ENCODE measurements at places on chromosomes 3 and 15.
A peak's percentile ranks its signal among the peaks of the same experiment; 100 is the strongest.

- DNase-seq, result peak; percentile 60
Measured at GRCh38 chr3:112498914-112499711, at the start of gene BTLA. Gene BTLA (minus strand): TSS chr3:112499472. CDS start chr3:112499358, 114 bp downstream.

GRCh38 chr3:132083583-132084279 lies 48.9 kb upstream of the CPNE4 start:
- no peak for DNase-seq

DNA sequence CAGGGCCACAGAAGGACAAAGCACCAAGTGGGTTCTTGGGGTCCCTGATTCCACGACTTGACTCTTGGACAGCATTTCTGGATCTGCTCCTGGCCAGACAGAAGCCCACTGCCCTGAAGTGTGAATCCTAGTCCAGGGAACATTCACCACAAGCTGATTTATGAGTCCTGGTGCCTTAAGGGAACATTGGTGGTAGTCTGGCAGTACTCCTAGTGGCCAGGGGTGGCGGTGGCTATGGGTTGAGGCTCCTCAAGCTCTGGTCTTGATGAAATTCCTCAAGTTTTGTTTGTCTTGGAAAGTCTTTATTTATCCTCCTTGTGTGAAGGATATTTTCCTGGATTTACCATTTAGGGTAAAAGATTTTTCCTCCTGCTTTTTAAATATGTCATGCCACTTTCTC lies 307.5 kb downstream of the PYDC2 start:
- no peak for DNase-seq

GRCh38 chr3:28136607-28137216 lies 104.7 kb upstream of the CMC1 start:
- DNase-seq, result no peak

- no peak for DNase-seq
Measured at GRCh38 chr15:66644869-66645268, 57.2 kb upstream of the SMAD6 start.

GRCh38 chr3:21466476-21466875 lies 284.5 kb downstream of the ZNF385D start:
- no peak for DNase-seq

- DNase-seq, result no peak
Measured at GRCh38 chr15:68022061-68022460, 32.1 kb upstream of the PIAS1 start.

DNA sequence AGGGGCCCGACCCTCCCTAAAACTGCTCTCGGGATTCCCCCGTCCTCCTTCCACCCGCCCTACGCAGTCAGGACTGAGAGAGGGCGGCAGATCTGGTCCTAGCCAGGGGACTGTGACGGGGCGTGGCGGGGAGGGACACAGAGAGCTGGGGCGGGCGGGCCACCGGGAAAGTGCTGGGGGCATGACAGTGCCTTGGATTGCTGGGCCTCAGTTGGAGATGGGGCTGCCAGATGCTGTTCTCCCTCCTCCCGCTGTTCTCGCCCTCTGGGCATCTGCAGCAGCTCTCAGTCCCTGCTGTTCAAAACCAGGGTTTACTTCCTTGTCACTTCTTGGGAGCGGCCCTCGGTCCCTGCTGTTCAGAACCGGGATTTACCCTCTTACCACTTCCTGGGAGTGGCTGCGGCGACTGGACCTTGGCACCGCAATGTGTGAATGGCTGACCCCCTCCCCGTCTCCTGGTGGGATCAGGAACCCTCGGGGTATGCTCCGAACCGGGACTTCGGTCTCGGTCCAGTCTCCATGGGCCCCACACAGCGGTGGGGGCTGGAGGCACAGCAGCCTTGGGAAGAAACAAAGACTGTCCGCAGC lies 1.8 kb upstream of the RPP25 start:
- DNase-seq, result no peak

- no peak for DNase-seq
Measured at GRCh38 chr15:72964135-72964534, 88.1 kb upstream of the NEO1 start.

DNA sequence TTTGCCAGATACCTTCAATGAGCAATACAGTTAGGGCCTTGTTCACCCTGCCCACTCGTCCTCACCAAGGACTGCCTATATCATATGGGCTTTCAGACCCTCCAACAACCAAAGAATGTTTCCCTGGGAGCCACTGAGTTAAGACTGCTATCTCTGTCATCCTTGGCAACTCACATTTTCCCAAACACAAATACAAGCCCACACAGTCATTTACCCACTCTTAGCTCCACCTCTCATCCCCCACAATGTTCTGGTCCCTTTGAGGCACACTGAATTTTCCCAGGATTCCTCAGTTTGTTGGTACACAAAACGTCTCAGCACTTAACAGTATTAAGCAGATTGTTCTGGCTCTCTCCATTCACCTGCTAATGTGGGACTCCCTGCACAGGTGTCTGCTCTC lies 204.6 kb downstream of the TLE3 start:
- DNase-seq, result no peak

GRCh38 chr3:184315543-184315867 lies 1.1 kb downstream of the EIF4G1 start:
- no peak for DNase-seq

- DNase-seq, result no peak
Measured at GRCh38 chr3:106065831-106066230, 197.0 kb upstream of the CBLB start.

DNA sequence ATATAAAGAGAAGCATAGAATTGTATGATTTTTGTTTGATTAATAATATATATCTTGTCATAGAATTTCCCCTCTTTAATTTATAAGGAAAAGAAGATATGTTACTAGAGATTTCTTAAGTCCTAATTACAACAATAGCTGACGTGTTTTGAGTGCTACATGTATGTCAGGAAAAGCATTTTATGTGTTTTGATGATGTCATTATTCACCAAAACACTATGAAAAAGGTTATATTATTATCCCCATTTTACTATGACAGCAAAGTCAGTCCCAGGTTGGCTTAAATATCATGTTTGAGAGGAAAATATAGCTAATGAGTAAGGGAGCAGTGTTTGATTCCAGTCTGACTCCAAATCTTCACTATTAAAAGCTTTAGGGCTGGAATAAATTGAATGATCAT lies 428.4 kb upstream of the GOLIM4 start:
- DNase-seq, result no peak

DNA sequence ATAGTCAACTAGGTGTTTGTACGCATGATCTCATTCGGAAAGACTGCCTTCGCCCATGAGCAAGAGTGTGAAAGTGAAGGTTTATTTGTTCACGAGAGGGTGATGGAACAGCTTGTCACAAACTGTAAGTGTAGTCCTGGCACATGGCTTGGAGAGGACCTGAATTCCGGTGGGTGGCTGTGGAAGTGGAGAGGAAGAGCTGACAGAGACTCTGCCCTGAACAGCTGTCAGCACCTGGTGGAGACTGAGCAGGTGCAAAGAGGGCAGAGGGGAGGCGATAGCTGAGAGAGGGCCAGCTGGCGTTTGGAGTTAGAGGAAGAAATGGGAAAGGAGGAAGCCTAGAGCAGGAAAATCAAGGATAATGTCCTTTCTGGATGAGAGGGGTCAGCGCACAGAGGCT lies 155.7 kb downstream of the EEFSEC start:
- no peak for DNase-seq

DNA sequence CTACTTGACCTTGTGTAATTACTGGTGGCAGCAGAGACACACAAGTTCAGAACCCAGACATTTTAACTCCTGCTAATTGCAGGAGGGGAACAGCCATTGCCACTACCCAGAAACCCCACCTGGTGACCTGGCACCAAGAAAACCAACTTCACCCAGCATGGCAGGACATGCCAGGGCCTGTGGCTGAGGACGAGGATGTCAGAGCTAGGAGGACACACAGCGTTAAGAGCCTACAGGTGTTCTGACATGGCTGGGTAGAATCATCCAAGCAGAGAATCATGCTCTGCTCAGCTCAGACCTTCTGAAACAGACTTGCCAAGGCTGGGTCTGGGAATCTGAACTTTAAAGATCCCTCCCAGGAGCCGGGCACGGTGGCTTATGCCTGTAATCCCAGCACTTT lies 11.7 kb upstream of the SPATA12 start:
- DNase-seq, result no peak

GRCh38 chr3:152319831-152320617 lies 51.3 kb downstream of the MBNL1 start:
- no peak for DNase-seq

- no peak for DNase-seq
Measured at GRCh38 chr3:78283994-78284393, 1244.1 kb downstream of the ROBO2 start.

GRCh38 chr3:152225201-152225600 lies 43.5 kb upstream of the MBNL1 start:
- no peak for DNase-seq

DNA sequence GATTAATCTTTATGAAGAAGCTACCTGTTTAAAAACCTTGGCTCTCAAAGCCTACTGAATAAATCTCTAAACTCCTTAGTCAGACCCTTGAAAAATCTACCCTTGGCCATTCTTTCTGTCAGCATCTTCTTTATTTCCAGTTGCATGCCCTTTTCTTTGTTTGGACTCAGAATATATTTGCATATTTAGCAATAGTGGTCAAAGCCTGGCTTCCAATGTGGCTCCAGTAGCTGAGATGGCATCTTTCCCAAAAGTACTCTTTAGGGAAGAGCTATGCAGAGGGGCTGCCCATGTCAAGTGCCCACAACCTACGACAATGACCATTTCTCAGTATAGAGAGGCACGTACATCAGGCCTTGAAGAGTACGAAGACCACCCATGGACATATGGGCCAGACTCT lies 47.2 kb downstream of the TLNRD1 start:
- no peak for DNase-seq
